ENCODE measurements at places on chromosomes 16 and 17.

DNA sequence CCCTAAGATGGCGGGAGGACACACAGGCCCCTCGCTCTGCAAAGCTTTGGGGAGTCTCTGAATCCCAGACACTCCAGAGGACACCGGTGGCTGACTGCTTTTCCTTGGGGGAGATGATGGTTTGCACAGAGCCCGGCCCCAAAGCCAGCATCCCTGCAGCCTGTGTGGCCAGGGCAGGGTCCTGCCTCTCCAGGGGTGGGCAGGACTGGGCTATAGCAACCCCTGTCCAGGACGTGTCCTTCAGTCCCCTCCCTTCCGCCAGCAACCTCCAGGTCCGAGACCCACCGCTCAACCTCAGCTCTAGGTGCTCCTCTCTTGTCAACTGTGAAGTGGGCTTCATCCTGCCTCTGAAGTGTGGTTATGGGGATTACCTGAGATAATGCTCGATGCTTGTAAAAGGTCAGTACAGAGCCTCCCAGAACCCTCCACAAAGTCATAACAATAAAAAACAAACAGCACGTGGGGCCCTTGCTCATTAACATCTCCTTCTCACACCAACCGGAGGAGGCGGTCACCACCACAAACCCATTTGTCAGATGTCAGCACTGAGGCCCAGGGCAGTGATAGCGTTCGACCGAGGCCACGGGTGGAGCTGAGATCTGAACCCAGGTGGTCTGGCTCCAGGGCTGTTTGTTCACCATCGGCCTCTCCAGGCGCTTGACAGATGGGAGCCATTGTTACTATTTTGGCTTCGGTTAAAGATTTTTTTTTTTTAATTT lies 304.8 kb downstream of the IRF8 start:
- no peak for DNase-seq

- no peak for DNase-seq
Observed at GRCh38 chr16:51407921-51408320, 256.9 kb upstream of the SALL1 start.

DNA sequence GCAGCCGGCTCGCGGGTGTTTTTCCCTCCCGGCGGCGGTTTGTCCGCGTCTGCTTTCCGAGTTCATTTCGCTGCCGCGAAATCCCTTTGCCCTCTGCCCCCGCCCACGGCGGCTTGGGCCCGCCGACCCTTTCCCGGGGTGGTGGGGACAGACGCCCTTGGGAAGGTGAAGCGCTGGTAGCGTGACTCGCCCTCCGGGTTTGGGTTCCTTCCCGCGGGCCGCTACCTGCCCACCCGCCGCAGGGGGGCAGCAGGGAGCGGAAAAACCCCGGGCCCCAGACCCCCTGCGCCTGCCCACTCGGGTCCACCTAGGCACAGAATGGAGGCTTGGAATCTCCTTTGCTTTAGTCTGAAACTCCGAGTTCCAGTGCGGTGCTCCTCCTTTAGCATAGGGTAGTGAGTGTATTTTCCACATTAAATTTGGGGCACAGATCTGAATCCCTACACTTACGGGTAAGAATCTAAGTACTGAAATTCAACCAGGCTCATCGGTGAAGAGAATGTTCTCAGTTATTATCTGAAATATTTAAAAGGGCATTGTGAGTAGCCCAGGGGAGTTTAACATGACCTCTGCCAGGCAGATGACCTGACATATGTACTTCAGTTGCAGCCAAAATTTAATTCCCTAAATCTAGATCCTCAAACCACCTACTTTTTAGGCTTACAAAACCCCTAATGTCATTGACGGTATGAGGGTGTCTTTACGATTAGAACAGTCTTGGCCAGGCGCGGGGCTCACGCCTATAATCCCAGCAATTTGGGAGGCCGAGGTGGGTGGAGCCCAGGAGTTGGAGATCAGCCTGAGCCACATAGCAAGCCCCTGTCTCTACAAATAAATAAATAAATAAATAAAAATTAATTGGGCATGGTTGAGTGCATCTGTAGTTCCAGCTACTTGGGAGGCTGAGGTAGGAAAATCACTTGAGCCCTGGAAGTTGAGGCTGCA lies 1.0 kb downstream of the NME2 start:
- peak; percentile 49 for DNase-seq

- DNase-seq = no peak
Observed at GRCh38 chr17:12928736-12929135, 89.1 kb downstream of the ELAC2 start.

- DNase-seq = no peak
Observed at GRCh38 chr16:2008009-2008526, 1.6 kb downstream of the ZNF598 start.

DNA sequence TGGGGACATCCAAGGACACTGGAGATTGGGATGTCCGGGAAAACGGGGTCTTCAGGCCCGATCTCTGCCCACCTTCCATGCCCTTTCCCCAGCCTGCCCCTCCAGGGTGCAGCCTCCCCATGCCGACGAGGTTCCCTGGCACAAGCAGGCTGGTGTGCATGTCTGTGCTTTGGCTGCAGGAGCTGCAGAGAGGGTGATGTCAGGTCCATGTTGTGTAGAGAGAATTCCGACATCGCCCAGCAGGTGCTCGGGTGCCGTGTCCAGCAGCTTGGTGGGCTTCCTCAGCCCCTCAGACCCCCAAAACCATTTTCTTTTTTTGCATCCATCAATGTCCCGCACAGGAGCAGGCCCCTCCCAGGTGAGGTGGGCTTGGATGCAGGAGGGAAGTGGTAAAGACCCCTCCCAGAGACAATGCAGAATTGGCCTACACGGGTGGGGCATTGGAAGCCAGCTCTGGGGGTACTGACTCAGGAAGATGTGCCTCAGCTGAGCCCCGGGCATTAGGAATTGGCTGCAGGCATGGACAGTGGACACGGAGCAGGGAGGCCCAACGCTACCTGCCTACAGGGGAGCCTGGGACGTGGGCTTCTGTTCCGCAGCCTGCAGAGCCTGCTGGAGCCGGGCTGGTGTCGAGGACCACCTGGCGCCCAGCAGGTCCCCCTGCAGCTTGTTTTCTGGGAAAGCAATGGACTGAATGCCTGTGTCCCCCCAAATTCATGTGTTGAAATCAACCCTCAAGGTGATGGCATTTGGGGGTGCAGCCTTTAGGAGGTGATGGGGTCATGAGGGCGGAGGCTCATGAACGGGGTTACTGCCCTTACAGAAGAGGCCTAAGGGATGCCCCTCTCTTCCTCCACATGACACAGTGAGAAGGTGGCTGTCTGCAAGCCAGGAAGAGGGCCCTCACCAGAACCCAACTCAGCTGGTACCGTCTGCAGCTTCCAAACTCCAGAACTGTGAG lies 97.5 kb downstream of the METRNL start:
- no peak for DNase-seq

GRCh38 chr17:34764716-34765115 lies 185.3 kb downstream of the TMEM132E start:
- DNase-seq = no peak

DNA sequence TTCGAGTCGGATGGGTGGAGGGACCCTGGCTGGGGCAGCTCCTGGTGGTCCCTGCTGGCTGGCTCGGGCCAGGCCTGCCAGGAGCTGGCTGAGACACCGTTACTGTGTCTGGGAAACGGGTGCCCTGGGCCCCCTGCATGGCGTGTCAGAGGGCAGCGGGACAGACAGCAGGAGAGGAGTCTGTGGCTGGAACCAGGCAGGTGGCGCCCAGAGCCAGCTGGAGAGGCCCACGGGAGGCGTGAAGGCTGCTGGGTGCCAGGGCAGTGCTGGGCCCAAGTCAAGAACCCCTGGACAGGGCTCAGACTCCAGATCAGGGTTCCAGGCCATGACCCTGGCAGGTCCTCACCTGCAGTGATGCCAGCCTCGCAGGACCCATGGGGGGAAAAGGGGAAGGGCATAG lies 16.6 kb downstream of the SOX8 start:
- no peak for DNase-seq

GRCh38 chr17:81723651-81724209 lies 11.6 kb downstream of the SLC25A10 start:
- no peak for DNase-seq

DNA sequence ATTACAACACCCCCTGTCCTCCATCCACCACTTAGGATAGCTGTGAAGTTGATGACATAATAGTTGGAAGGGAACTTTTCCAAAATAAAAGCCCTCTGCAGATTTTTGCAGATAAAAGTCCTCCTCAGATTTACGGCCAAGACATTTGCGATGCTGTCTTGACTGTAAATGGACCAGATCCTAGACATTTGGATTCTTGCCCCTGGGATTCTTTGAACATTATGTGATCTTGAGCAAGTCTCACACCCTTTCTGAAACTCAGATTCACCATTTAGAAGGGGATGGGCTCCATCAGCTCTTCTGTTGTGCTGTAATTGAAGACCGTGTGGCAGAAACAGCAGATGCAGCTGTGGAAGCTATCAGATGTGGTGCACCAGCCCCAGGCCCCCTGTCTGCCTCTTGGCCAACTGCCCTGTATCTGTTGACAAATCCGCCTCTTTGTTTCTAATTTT lies 153.9 kb upstream of the CACNG3 start:
- no peak for DNase-seq

DNA sequence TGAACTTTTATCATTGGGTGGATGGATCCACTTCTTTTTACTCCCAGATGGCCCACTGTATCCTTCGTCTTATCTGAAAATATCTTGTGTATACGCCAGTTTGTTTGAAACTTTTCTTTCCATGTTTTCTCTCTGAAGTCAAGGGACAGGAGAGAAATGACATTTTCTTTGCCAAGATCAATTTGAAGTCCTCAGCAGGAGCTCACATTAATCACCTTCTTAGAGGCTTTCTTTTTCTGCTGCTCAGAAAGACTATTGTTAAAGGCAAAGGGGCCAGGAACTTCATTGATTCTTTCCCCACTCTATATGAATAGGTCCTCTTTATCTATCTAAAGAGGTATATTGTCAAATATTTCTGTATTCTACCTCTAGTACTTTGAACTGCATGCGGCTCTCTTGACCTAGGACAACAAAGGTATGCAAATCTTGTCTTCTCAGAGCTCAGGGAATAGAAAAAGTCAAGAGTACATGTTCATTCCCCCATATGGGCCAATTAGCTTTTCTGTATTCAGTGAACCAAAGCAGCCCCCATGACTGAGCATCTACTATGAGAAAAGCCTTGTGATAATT lies 583.3 kb downstream of the HS3ST4 start:
- no peak for DNase-seq

- no peak for DNase-seq
Observed at GRCh38 chr17:63753215-63753614, 11.6 kb upstream of the STRADA start.

DNA sequence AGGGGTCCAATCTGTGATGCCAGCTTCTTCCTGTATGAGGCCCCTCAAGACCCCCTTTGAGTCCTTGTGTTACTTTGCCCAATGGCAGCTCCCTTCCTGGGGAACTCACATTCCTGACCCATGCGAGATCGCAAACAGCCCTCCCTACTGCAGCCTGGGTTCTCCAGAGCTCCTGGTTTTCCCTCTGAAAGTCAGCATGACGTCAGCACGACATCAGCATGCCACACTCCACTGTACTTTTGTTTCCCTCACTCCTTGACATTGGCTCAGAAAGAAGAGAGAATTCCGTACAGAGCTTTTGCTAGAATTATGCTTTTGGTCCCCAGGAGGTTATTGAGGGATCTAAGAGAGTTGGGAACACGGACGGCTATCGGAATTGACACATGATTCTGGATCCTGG lies 168.1 kb upstream of the PIRT start:
- DNase-seq = no peak

- DNase-seq = no peak
Observed at GRCh38 chr16:23742766-23743165, 12.1 kb upstream of the CHP2 start.

All from stimulated activated CD8-positive, alpha-beta memory T cell treated with anti-CD3 and anti-CD28 coated beads, Interleukin-12 subunit alpha, Interleukin-12 subunit beta, amount 100 ng/mL, for 1 hour (primary cell).